ENCODE measurements at places on chromosomes 1 and 21.

DNA sequence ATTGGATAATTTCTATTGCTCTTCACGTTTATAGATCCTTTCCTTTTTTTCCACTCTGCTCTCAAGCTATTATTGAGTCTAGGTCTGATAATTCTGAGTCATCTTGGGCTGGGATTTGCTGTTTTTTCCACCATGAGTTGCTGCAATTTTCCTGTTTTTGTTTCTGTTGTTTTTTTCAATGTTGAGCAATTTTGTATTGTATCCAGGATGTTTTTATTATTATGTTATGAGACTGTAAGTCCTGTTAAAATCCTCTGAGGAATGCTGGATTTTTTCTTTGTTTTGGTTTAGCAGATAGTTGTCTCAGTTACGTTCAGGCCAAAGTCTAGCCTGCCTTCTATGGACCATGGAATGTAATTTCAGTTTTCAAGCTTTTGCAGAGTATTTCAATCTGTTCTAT, 13.0 kb upstream of the SLC35A3 start:
- DNase-seq = no peak

- DNase-seq = no peak
These were observed 92.3 kb upstream of the NFIA start for GRCh38 chr1:60989749-60990713.

DNA sequence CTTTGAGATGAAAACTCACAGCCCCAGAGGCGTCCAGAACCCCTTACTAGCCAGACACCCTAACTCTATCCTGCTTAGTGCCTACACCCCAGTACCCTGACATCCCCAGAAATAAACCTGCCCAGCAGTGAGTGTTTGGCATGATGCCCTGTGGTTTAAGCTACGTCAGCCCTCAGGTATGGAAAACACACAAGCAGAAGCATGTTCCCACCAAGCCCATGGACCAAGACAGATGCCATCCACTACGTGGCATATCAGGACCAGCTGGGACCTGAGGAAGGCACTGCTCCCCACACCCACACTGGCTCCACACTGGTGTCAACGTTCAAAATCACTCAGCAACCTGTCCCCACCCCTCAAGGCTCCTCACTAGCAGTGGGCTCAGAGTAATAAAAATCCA, 116.4 kb downstream of the SYT2 start:
- no peak for DNase-seq

- DNase-seq = no peak
These were observed 7.4 kb downstream of the ACTRT2 start for GRCh38 chr1:3028531-3029282.

- no peak for DNase-seq
These were observed 36.9 kb upstream of the PSMG1 start for GRCh38 chr21:39220150-39220549.

DNA sequence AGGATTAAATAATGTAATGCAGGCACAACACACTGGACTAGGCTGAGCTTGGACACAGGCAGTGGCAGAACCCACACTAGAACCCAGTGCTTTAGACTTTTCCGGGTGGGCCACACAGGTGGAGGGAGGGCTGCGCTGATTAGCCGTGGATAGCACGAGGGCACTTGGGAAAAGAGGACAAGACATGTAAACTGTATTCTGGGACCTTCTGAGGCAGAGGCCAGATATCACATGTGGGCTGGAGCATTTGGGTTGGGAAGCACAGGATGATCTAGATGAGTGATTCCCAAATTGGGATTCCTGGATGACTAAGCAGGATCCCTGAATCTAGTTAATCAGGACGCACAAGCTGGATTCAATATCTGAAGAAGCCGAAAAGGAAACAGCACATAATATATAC, 20.3 kb upstream of the A3GALT2 start:
- DNase-seq = no peak

- no peak for DNase-seq
These were observed 128.5 kb upstream of the CACNA1E start for GRCh38 chr1:181354865-181355264.

DNA sequence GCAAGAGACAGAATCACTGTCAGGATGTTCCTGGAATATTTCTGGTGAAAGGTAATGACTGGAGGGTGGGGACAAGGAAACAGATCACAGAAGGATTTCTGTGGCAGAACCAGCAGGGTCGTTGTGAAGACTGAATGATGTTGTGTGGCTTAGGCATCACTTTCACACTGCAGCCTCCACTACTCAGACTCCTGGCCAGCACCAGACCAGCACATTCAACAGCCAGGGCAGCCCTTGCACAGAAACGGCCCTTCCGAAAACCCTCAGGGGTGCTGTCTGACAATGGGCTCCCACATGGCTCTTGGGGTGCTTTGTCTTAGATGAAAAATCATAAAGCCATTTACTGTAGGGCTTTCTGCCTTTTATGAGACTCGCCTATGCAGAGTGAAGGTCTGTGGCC, 3.8 kb upstream of the RAB7B start:
- no peak for DNase-seq

DNA sequence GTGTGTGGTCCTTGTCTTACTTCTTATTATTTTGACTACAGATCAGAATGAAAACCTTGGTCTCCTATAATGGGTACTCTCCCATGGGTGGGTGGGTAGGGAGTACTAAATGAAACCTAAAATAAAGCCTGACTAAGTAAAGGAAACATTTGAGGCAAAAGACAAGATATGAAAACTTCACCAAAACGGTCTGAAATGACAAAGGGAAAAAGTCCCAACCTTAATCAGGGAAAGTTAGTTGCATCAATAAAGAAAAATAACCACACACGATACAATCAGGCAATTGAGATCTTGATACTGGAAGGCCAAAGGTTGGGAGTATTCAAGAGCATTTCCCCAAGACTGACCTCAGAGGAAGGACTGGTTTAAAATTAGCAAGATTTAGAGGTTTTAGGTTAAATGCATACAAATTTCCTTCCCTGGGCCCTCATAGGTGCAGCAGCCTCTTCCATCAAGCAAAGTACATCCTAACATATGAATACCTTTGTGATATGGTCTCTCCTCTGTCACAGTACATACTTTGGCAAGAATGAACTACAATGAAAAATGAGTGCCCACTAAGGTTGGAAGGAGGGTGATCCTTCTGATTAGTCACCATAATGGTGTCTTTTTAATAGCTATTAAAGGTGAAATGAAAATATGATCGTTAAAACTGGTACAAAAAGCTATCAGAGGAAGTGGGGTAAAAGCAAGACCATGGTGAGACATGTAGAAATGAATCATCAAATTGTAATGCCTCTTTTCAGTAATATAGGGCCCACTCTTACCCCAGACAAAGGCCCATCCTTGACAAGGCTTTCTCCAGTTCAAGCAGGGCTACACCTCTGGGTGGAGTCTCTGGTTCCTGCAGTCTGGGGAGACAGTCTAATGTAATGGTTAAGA, 15.3 kb upstream of the TNFSF4 start:
- DNase-seq = no peak

DNA sequence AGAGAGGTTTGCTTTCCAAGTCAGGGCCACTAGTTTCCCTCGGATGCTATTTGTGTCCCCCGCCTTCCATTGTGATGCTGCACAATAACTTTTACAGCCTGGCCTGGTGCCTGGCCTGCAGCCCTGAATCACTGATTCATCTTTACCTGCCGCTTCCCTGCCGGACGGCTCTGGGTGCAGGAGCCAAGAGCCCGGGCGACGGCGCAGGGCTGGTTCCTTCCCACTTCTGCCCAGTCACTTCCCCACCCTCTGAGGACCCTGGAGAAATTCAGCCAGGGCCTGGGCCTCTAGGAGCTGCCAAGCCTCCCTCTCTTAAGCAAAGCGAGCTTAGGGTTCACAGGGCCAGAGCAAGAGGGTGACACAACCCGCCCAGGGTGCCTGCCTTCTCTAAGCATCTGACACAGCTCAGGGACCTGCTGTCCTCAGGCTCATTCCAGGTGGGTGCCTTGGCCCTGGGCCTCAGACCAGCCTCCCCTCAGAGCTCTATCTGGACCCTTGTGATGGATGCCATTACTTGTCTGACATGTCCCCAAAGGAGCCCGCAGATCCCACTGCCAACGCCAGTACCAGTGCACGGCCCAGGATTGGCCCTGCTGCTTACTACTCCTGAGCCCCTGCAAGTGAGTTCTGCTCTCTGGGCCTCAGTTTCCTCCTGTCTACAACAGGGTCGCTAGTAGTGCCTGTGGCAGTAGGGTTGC, 381.0 kb upstream of the VAMP3 start:
- DNase-seq = no peak

- no peak for DNase-seq
These were observed 221.9 kb upstream of the SAMSN1 start for GRCh38 chr21:14768042-14768441.

All from effector CD4-positive, alpha-beta T cell (primary cell).